Adrenal gland (tissue), 19 donors: ENCODE measurements at places on chromosomes 5 and 9. TPM values are rescaled to one million over a fixed set of nuclear protein-coding genes. Genes with fewer than 3 reads are reported as not detected.

Gene MAP3K1
- 16.8 TPM for total RNA-seq

Gene FOXD4L3
- not detected for total RNA-seq

Gene FYB1
- total RNA-seq = 23.2 TPM

Gene CAMLG
- total RNA-seq = 34.7 TPM

Gene RASGEF1C
- 1.9 TPM for total RNA-seq

Gene ZNF483
- 22.5 TPM for total RNA-seq

Gene CNTNAP3B
- 15.6 TPM for total RNA-seq

Gene IFNA13
- not detected for total RNA-seq

Gene GPR150
- 0.06 TPM for total RNA-seq

Gene FUBP3
- 39.0 TPM for total RNA-seq

DNA sequence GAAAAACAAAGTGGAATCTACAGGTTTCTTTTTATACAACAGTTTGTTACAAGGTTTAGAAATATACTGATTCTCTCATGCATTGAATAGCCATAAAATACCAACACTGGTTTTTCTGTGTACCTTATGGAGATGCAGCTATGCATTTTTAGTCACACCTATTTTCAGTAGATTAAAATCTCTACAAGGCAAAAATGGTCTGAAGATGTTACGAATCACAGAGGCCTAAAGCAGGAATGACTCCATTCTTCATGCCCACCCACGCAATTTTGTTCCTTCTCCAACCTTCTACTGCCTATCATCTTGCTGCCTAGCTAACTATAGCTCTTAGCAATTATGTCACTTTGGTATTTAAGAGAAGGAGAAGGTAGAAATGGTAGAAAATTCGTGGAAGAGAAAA, 9.9 kb downstream of the PLK2 start:
- H3K4me3 ChIP-seq = no peak overlapping the region
- H3K4me1 ChIP-seq = no peaks in the 10 kb centered on the region
- H3K36me3 ChIP-seq = peaks cover 16% of the 10 kb centered on the region
- H3K27ac ChIP-seq = no peak overlapping the region
- DNase-seq = no peak

GRCh38 chr5:143017992-143018391, 247.8 kb downstream of the ARHGAP26 start:
- H3K36me3 ChIP-seq = no peaks in the 10 kb centered on the region
- no peak overlapping the region for H3K4me3 ChIP-seq
- peaks cover 12% of the 10 kb centered on the region for H3K4me1 ChIP-seq

GRCh38 chr5:55063899-55064298, 38.5 kb upstream of the GZMA start:
- H3K27ac ChIP-seq = no peak overlapping the region
- no peaks in the 10 kb centered on the region for H3K4me1 ChIP-seq
- H3K4me3 ChIP-seq = no peak overlapping the region
- DNase-seq = no peak
- no peaks in the 10 kb centered on the region for H3K27me3 ChIP-seq

- DNase-seq = no peak
- H3K27me3 ChIP-seq = no peaks in the 10 kb centered on the region
- no peak overlapping the region for H3K27ac ChIP-seq
- H3K36me3 ChIP-seq = no peaks in the 10 kb centered on the region
- H3K4me1 ChIP-seq = no peaks in the 10 kb centered on the region
These were observed 72.4 kb upstream of the NTRK2 start for GRCh38 chr9:84597131-84597530.

DNA sequence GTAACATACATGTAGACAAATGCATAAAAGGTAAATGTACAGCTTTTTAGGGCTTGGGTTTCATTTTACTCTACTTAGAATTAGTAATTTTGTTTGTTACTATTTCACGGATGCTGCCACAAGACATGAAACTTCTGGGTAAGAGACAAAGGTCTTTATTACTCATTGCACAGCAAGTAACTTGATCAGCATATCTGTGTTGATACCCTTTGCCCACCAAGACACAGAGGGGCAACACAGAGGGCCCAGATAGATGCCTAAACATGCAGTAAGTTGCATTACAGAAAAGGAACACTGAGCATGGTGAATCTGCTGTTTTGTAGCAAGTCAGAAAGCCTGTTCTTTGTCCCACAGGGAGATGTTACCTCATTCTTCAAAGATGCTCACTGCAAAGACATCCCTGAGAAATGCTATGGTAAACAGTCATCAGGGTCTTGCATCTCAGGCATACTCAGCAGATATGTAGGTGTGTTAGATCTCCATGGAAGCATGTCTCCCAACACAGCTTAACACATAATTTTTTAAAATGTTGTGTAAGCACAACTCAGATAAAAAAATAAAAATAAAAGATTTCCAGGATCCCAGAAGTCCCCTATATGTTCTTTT, 10.3 kb downstream of the ITGA2 start:
- H3K27me3 ChIP-seq = no peaks in the 10 kb centered on the region
- no peaks in the 10 kb centered on the region for H3K36me3 ChIP-seq
- H3K4me1 ChIP-seq = peaks cover 13% of the 10 kb centered on the region
- no peak overlapping the region for H3K27ac ChIP-seq

DNA sequence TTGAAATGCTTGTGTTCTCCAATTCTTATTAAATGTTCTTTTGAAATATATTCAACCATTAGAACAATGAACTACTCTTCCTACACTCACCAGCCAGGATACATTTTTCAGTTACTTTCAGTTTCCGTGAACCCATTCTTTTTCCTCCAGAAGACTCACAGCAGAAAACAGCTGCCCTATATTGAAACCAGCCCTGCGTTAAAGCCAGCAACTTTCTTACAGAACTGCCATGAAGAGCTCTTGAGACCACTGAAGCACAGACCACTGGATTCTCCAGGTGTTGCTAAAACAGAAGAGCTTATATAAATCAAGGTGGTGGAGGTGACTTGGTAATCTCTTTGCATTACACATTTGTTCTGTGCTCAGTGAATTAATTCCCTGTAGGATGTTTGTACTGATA, 365.9 kb upstream of the C9orf72 start:
- H3K4me1 ChIP-seq = no peaks in the 10 kb centered on the region
- no peak for DNase-seq
- no peak overlapping the region for H3K4me3 ChIP-seq
- H3K27me3 ChIP-seq = no peaks in the 10 kb centered on the region
- no peak overlapping the region for H3K27ac ChIP-seq
- no peaks in the 10 kb centered on the region for H3K36me3 ChIP-seq

GRCh38 chr5:142931896-142932686, 161.9 kb downstream of the ARHGAP26 start:
- H3K4me1 ChIP-seq = peaks cover 21% of the 10 kb centered on the region
- no peak overlapping the region for H3K4me3 ChIP-seq
- no peak for DNase-seq
- H3K27me3 ChIP-seq = no peaks in the 10 kb centered on the region
- no peaks in the 10 kb centered on the region for H3K36me3 ChIP-seq

- DNase-seq = no peak
- no peaks in the 10 kb centered on the region for H3K27me3 ChIP-seq
- H3K4me3 ChIP-seq = no peak overlapping the region
- H3K27ac ChIP-seq = no peak overlapping the region
- H3K4me1 ChIP-seq = peaks cover 20% of the 10 kb centered on the region
These were observed 194.9 kb downstream of the PALM2AKAP2 start for GRCh38 chr9:109974918-109975276.

- H3K4me1 ChIP-seq = no peaks in the 10 kb centered on the region
- no peak overlapping the region for H3K4me3 ChIP-seq
- DNase-seq = no peak
- no peaks in the 10 kb centered on the region for H3K36me3 ChIP-seq
- no peak overlapping the region for H3K27ac ChIP-seq
- no peaks in the 10 kb centered on the region for H3K27me3 ChIP-seq
These were observed 116.2 kb downstream of the PRELID2 start for GRCh38 chr5:145718956-145719355.

DNA sequence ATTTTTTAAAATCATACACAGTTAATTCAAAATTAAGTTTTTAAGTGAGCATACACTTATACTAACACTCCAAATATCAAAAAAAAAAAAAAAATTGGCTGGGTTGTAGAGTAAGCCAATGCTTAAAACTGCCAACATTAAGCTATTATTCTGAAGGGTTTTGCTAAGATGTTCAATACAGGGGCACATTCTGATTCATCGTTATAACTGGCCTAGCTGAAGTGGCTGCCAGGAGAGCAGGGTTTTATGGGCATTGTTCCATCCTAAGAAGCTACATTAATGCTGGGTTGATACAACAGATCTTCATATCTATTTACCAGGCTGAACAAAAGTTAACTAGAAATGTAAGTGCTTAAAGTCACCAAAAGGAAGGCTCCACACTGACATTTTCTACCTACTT, 13.4 kb downstream of the ELAVL2 start:
- no peaks in the 10 kb centered on the region for H3K36me3 ChIP-seq
- no peak overlapping the region for H3K4me3 ChIP-seq
- H3K27ac ChIP-seq = no peak overlapping the region
- no peaks in the 10 kb centered on the region for H3K4me1 ChIP-seq
- no peaks in the 10 kb centered on the region for H3K27me3 ChIP-seq

DNA sequence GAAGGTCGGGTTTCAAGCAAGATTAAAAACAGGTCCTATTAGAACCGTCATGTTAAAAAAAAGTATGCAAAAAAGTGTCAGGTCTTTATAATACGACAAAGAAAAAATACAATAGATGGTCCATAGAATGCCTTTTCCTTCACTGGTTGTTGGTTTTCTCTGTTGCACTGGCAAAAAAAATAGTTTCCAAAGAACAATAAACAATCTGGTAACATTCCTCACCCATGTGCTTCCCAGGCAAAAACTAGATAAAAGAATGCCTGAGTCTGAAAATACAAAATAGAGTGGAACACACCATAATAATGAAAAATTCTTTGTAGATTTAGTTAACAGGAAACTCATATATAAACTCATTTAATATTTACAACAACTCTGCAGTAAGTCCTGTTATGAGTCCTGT, 590.0 kb upstream of the DMAC1 start:
- H3K27ac ChIP-seq = no peak overlapping the region
- H3K4me3 ChIP-seq = no peak overlapping the region
- no peaks in the 10 kb centered on the region for H3K27me3 ChIP-seq
- H3K4me1 ChIP-seq = no peaks in the 10 kb centered on the region
- DNase-seq = no peak

GRCh38 chr5:14668181-14668591, 3.7 kb downstream of the OTULIN start:
- H3K27ac ChIP-seq = no peak overlapping the region
- no peak overlapping the region for H3K4me3 ChIP-seq
- no peak for DNase-seq
- no peaks in the 10 kb centered on the region for H3K27me3 ChIP-seq
- peaks cover 16% of the 10 kb centered on the region for H3K4me1 ChIP-seq
- H3K36me3 ChIP-seq = no peaks in the 10 kb centered on the region

DNA sequence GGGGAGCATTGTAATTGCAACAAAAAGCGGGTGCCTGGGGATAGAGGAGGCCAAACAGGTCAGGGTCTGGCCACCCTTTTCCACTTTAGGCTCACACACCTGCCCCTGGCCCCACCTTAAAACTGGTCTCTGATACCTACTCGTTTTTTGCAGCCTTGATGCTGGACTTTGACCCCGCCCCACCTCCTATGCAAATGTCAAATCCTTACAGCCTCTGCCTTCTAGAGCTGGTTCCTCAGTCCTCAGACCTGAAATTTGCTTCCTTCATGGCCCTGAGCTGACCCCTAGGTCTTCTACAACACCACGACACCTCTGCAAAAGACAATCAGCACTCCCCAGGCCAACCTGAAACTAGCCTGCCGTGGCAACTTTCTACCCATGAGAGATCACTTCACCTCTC, 37.7 kb downstream of the SMIM23 start:
- no peak overlapping the region for H3K4me3 ChIP-seq
- no peaks in the 10 kb centered on the region for H3K27me3 ChIP-seq
- H3K4me1 ChIP-seq = no peaks in the 10 kb centered on the region
- no peak overlapping the region for H3K27ac ChIP-seq

DNA sequence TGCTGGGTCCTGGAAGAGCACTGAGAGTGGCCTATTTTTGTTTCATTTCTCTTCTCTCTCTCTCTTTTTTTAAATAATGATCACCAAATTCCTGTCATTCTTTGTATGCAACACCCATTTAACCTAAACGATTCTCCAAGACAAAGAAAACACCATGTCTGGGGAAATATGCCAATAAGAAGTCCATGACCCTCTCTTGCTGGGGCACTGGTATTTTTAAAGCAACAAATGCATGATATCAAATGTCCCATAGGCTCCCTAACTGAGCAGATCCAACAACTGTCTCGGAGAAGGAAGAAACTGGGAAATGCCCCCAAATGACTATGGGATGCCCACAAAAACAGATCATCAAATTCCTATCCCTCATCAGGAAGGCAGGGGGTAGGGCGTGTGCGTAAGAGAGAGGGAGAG, 567.4 kb downstream of the CCDC171 start:
- no peak overlapping the region for H3K4me3 ChIP-seq
- H3K4me1 ChIP-seq = no peaks in the 10 kb centered on the region
- DNase-seq = no peak
- no peaks in the 10 kb centered on the region for H3K27me3 ChIP-seq
- no peaks in the 10 kb centered on the region for H3K36me3 ChIP-seq

DNA sequence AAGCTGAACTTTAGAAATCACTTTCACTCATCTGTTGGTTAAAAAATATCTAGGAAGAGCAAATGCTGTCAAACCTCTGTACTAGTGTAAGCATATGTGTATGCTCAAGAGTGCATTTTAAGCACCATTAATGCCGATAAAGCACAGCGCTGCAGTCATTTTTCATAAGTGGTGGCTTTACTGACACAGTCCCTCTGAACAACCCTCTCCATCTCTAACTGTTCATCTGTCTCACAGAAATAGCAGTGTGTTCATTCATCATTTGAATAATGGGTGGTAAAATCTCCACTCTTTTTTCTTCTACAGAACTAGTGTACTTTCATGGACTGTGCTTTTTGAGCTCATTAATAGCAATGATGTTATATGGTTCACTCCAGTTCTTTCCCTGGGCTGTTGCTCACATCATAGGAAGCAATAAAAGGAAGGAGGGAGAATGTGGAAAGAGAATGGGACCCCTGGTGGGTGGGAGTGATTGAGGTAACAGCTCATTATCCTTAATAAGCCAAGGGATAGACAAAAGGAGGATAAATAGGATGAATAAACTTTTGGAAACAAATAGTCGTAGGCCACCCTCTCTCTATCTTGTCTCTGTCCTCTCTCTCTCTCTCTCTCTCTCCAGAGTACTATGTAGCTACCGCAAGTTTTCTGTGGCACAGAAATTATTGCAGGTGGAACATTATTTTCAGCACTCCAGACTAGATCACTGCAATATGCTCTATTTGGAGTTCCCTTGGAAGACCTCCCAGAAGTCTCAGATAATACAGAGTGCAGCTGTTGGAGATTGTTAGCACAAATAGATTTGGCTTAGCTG, 117.9 kb upstream of the PRDM9 start:
- no peaks in the 10 kb centered on the region for H3K27me3 ChIP-seq
- H3K36me3 ChIP-seq = no peaks in the 10 kb centered on the region
- DNase-seq = no peak
- no peaks in the 10 kb centered on the region for H3K4me1 ChIP-seq

GRCh38 chr9:77719321-77719720, 71.2 kb upstream of the GNA14 start:
- H3K27me3 ChIP-seq = no peaks in the 10 kb centered on the region
- H3K36me3 ChIP-seq = no peaks in the 10 kb centered on the region
- H3K27ac ChIP-seq = no peak overlapping the region
- no peaks in the 10 kb centered on the region for H3K4me1 ChIP-seq

GRCh38 chr9:1732670-1733069, 282.5 kb upstream of the SMARCA2 start:
- peak; percentile 1 for DNase-seq
- H3K4me3 ChIP-seq = no peak overlapping the region
- no peaks in the 10 kb centered on the region for H3K27me3 ChIP-seq
- H3K27ac ChIP-seq = no peak overlapping the region
